ENCODE measurements at places on chromosomes 13 and 19.

- no peak for DNase-seq
These were observed 6.5 kb upstream of the ERVV-1 start for GRCh38 chr19:53007200-53007599.

DNA sequence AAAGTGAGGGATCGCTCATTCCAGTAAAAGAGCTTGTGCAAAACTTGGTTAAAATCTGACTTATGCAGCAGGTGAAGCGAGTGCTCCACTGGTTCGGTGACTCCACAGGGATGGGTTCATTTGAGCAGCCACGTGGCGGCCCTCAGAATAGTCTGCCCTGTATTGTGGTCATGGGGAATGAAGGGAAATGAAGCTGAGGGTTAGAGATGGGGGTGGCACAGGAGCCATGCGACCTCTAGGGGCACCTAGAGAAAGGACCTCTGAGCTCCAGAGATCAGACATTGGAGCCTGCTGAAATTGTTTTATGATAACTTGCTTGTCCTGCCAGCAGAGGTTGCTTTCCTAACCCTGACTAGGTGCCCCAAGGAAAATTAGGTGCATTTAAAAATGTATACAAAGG lies 26.6 kb downstream of the CBY2 start:
- peak; percentile 66 for DNase-seq

DNA sequence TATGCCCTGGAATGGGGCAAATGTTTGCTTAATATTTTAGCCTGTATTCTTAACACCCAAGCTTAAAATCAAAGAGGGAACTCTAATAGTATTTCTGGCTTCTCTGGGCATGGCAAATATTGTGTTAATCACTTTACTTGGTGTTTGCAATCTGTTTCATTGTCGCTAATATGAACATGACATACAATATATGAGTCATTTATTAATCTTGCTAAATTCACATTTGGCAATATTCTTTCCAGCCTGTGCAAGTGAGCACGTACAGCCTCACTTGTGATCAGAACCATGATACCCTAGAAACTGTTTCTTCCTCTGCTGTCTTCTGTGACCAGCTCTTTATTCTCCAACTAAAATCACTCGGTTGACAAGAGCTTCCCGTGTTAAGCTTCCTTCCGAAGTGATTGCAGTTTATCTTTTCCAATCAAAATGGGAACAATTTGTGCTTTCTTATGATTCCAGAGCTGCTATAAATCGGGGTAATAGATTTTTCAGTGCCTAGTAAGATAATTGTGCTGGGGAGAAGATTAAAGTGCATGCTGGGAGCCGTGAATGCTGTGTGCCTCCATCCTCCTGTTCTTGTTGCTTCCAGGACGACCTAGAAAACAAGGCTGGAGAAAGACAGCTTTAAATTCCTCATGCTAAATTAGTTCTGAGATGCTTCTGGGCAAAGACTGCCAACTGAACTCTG lies 153.0 kb upstream of the TMTC4 start:
- DNase-seq: no peak

GRCh38 chr13:50713523-50714248 lies 129.8 kb downstream of the DLEU7 start:
- no peak for DNase-seq

- DNase-seq: peak; percentile 70
These were observed 516.2 kb downstream of the MYO16 start for GRCh38 chr13:109145631-109146030.

- no peak for DNase-seq
These were observed 38.4 kb upstream of the STARD13 start for GRCh38 chr13:33323801-33324510.

- DNase-seq: no peak
These were observed 276.4 kb upstream of the TMTC4 start for GRCh38 chr13:100951016-100951415.

GRCh38 chr13:51331354-51331861 lies 8.1 kb upstream of the SERPINE3 start:
- no peak for DNase-seq

DNA sequence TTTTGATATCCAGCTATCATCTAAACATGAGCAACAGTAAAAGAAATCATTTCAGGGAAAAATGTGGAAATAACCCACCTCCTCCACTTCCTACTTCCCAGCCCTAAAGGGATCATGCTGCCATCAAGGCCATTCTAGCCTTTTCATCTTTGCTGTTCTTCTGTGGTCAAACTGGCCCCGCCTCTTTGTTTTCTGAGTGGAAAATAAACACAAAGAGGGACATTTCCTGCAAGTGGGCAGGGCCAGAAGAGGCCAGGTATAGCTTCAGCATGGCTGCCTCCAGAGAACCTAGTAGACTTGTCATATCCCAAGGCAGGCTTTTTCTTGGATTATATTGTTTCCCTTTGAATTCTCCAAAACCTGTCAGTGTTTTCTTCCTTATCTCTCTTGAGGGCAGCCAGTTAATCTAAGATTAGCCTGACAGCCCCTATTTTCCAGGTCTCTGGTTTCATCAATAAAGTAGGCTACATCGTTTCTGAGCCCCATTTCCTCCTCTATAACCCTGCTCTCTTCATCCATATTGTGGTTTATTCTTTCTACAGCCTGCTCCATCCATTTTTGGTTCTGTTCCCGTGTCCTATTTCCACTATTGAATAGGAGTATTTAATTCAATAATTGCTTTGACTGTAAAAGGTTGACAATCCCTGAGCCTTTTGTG lies 117.6 kb downstream of the GPC6 start:
- DNase-seq: no peak

DNA sequence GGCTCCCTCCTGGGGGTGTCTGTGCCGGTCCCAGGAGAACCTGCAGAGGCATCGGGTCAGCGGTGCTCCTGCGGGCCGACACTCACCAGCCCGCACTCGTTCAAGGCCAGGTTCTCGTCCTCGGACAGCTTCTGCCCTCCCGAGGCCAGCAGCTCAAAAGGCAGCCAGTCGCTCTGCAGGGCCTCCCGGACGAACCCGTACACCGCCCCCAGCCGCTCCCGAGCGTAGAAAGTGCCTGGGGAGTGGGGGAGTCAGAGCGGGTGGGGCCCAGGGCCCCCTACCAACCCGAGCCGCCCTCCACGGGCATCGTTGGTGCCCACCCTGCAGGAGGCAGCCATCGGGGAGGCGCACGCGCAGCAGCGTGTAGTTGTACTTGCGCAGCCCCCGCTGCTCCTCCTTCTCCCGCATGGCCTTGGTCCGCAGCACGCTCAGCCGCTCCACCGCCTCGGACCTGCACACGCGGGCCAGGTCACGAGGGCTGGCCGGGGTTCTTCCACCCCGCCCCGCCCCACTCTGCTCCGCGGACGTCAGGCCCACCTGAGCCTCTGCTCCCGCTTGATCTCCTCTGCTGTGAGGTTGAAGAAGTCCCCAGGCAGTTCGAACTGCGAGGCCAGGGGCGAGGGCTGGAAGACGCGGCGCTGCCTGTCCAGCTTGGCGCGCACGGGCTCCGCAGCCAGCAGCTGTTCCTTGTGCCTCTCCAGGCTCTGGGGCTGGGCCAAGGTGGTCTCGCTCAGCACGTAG lies 11.5 kb downstream of the UBXN6 start:
- DNase-seq: no peak

- no peak for DNase-seq
These were observed 7.5 kb downstream of the RASA3 start for GRCh38 chr13:114124921-114125320.

DNA sequence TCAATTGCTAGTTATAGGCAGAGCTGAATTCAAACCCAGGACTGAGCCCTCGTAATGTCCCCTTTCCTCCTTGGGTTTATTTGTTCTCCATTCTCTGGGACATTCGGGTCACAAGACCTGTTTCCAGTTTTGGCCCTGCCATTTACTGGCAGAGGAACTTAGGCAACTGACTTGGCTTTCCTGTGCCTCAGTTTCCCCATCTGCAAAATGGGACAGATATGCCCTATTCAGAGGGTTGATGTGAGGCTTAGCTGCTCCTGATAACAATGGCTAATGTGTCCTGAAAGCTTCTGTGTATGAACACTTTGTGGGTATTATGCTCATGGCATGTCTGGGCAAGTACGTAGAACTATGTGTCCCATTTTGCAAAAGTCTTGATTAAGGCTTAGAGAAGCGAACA lies 996 bp downstream of the ZNF524 start:
- no peak for DNase-seq

DNA sequence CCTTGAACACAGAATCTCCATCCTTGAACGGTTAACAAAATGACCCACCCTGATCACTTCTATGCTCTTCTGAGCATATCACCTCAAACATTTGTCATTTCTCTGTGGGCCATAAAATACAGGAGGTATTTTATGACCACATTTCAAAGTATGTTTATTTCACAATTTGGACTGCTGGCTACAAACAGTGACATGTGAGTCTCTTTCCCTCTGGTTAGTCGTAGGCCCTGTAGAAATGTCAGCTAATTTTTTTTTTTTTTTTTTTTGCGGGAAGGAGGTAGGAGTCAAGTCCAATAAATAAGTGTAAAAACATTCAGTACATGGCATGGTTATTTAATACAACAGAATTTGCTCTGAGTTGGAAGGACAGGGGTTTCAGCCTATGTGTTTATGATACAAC lies 70.7 kb downstream of the FOXO1 start:
- no peak for DNase-seq

GRCh38 chr19:55447421-55448174 lies 4.5 kb upstream of the SHISA7 start:
- DNase-seq: peak; percentile 68

DNA sequence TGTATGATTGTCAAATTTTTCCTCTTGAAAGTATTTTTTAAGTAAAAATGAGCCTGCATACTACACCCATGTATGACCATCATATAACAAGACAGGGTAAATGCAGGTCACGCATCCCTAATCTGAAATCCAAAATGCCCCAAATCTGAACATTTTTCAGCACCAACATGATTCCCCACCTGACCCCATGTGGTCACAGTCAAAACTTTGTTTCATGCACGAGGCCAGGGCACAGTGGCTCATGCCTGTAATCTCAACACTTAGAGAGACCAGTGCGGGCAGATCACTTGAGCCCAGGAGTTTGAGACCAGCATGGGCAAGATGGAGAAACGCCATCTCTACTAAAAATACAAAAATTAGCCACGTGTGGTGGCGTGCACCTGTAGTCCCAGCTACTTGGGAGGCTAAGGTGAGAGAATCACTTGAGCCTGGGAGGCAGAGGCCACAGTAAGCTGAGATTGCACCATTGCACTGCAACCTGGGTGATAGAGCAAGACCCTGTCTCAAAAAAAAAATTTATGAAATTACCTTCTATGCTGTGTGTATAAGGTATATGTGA lies 63.7 kb upstream of the NPAS1 start:
- no peak for DNase-seq

DNA sequence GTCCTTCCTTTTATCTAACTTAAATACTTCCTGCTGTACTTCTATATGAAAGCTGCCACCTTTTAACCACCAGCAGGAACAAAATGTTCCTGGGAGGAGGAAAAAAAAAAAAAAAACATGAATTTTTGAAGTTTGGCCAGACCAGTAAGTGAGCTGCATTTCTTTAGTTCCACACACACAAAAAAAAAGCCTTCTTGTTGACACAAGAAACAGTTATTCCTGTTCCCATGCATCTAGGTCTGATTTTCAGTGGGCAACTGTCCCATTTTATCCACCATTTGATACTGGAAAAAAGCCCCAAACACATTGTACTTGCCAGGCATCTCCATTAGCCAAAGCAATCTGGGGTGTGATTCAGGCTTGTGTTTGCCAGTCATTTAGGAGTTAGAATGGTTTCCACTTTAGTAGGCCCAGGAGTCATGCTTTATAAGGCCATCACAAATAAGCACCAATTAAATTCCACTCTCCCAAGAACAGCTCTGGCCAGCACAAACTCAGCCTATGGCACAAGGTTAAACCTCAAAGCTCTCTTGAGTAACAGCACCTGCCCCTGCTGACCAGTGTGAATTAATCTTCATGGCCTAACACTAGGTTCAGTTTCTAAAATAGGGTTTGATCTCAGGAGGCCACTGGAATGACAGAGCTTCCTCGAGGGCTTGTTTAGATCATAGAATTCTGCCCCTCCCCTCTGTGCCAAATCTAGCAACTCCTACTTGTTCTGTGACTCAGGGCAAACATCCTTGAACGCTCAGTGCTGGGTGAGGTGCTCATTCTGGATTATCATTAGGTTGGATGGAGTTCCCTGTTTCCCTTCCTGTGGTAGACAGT lies 67.1 kb downstream of the NUFIP1 start:
- DNase-seq: no peak

DNA sequence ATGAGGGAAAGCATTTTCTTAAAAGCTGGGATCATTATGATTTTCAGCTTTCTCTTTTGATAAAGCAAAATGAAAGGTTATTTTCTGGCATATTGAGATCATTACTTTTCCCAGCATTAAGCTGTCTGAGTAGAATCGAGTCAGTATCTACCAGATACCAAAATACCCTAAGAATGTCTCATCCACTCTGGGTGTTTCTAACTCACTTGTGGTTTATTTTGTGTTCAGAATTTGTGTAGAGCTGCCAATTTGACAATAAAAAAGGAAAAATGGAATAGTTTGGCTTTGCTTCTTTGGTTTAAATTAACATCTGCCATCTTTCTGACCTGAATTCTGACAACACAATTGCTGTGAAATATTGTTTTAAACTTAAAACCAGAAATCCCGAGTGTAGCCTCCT lies 438.7 kb upstream of the ARGLU1 start:
- no peak for DNase-seq

DNA sequence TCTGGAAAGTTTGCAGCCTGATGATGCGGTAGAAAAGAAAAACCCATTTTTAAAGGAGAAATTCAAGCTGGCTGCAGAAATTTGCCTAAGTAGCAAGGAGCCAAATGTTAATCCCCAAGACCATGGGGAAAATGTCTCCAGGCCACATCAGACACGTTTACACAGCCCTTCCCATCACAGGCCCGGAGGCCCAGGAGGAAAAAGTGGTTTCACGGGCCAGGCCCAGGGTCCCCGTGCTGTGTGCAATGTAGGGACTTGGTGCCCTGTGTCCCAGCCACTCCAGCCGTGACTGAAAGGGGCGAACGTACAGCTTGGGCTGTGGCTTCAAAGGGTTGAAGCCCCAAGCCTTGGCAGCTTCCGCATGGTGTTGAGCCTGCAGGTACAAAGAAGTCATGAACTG lies 35.9 kb downstream of the ZNF627 start:
- DNase-seq: no peak

GRCh38 chr19:49489601-49490167 lies 2.3 kb downstream of the RPL13A start:
- peak; percentile 2 for DNase-seq

DNA sequence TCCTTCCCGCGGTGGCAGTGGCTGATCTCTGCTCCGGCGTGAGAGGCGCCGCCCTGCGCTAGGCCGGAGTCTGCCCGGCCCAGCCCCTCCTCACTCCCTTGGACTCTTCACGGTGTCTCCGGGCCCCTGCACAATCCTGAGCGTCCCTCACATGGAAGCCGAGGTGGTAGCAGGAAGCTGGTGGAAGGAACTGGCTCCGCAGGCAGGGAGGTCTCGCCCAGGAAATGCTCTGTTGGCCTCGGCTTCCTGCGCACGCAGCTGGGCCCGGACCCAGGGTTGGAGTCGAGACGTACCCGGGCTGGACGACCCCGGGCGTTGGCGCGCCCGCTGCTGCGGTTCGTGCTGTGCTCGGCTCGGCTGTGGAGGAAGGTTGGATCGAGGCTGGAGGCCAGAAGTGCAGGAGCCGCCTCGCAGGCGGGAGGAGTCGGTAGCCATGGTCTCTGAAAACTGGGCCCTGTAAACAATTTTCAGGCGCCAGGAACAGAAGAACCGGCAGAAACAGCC lies 46.3 kb downstream of the ZNF724 start:
- DNase-seq: no peak

- no peak for DNase-seq
These were observed 41.0 kb upstream of the CNMD start for GRCh38 chr13:52780611-52781010.

GRCh38 chr19:29813642-29814041 lies 1.9 kb downstream of the CCNE1 start:
- DNase-seq: no peak

GRCh38 chr19:35868172-35868822 lies at the start of gene APLP1:
APLP1 (plus strand) TSS chr19:35868574; CDS start chr19:35868637, 63 bp downstream.
- peak; percentile 92 for DNase-seq

Data from neural progenitor cell (in vitro differentiated cells).